ENCODE measurements at places on chromosomes 1 and 21. TPM values are rescaled to one million over a fixed set of nuclear protein-coding genes. Genes with fewer than 3 reads are reported as not detected.

The ARTN gene
- total RNA-seq = 3.0 TPM

The FOXD3 gene
- 0.18 TPM for total RNA-seq

The GJA5 gene
- not detected for total RNA-seq

The PLA2G2F gene
- not detected for total RNA-seq

DNA sequence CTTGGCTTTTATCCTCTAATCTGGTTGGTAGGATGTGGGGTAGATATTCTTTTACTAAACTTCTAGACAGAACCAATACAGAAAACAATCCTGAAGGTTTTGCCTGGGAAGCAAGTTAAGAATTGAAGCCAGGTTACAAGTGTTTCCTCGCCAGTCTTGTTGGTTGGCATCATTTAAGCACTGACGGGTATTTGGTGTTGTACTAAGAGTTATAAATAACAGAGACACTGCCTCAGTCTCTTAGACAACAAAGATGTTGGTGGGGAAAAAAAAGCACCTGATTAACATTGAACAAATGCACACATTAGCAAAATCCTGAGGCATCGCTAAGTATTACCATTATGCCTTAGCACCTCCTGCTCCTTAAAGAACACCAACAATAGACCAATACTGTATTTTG, 272.2 kb downstream of the BRINP2 start:
- no peak for DNase-seq

DNA sequence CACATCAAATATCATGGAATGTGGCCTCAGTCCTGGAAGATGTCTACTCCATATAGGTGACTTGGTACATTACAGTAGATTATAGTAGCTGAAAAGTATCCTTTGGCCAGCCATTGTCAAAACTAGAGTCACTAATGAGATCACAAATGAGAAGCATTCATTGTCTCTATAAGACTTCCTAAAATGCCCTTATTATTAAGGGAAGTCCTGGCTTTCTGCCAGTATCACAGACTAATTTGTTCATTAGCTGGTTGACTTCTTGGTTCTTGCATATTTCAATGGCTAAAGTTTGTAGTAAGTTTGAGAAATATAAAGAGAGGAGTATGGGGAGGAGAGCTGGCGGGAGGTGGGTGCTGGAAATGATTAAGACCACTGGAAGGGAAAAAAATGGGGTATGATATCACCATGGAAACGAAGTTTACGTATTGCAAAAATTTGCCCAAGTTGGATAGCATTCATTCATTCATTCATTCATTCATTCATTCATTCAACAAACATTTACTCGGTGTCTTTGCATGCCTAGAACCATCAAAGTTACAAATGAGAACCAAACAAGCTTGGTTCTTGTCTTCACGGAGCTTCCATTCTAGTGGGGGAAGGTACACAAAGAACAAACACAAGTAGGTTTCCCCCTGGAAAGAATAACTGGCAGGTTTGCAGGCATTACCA, 11.7 kb upstream of the B3GALNT2 start:
- DNase-seq = no peak

GRCh38 chr1:42456754-42457089, 379 bp downstream of the PPCS start:
- DNase-seq = peak; percentile 54

GRCh38 chr1:4081806-4082711, 182.0 kb upstream of the C1orf174 start:
- no peak for DNase-seq

GRCh38 chr1:3417082-3417739, 37.3 kb upstream of the ARHGEF16 start:
- no peak for DNase-seq

DNA sequence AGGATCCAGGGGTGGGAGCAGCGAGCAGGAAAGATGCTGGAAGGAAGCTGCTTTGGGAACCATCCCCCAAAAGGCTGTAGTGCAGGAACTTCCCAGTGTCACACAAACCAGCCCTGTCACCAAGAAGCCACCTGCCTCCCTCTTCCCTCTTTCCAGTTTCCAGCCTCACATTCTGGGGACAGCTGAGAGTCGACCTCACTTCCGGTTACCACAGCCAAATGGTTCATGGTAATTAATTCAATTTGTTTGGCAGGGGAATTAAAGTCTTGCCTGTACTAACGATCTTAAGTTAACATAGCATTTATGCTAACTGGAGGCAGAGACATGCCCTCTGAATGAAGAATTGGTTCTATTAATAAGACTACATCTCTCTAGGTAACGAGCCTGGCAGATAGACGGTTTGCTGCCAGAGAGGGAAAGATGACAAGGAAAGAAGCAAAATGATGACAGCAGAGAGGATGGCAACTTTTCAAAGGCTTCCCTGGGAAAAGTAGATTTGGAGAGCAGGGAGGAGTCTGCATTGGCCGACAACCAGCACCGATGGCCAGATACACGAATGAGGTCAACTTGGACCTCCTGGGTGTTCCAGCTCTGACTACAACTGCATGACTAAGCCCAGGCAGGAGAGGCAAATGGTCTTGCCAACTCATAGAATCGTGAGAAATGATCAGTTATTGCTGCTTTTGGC, 64.1 kb downstream of the TMCO4 start:
- peak; percentile 78 for DNase-seq

- DNase-seq = no peak
These were observed 1.4 kb downstream of the EVA1C start for GRCh38 chr21:32413697-32414578.

DNA sequence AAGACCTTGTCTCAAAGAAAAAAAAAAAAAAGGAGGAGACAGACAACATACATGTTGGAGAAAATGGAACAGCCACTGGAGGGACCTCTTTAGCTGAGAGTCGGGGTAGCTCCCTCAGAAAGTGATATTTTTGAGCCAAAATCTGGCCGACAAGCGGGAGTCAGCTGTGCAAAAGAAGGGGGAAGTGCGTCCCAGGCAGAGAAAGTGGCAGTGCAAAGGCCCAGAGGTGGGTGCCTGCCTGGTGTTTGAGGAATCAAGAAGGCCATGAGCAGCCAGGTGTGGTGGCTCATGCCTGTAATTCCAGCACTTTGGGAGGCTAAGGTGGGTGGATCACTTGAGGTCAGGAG, 6.1 kb upstream of the CROCC start:
- no peak for DNase-seq

DNA sequence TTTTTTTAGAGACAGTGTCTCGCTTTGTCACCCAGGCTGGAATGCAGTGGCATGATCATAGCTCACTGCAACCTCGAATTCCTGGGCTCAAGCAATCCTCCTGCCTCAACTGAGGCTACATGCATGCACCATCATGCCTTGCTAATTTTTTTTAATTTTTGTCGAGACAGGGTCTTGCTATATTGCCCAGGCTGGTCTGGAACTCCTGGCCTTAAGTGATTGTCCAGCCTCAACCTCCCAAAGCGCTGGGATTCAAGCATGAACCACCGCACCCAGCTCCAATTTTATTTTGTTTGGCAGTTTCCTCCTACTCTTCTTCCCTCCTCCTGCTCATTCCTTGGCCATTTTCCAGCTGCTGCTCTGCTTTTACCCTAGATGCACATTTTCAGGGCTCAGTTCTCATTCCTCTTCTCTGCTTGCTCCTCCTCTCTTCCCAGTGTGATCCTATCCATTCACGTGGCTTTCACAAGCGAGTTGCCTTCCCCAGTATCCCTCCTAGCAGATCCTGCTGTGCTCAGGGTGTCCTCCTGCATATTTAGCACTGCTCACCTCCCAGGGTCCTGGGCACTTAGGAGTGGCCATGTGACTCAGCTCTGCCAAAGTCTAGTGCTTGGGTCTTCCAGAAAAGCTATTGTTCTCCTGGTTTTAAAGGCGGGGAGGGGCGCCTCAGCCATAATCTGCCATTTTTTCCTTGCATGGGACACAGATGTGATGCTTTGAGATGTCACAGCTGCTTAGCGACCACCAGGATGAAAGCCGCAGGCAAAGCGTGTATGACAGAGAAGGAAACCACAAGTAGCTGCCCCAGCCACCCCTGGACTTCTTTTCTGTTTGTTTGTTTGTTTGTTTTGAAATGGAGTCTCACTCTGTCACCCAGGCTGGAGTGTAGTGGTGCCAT, 33.7 kb downstream of the PSEN2 start:
- DNase-seq = no peak

DNA sequence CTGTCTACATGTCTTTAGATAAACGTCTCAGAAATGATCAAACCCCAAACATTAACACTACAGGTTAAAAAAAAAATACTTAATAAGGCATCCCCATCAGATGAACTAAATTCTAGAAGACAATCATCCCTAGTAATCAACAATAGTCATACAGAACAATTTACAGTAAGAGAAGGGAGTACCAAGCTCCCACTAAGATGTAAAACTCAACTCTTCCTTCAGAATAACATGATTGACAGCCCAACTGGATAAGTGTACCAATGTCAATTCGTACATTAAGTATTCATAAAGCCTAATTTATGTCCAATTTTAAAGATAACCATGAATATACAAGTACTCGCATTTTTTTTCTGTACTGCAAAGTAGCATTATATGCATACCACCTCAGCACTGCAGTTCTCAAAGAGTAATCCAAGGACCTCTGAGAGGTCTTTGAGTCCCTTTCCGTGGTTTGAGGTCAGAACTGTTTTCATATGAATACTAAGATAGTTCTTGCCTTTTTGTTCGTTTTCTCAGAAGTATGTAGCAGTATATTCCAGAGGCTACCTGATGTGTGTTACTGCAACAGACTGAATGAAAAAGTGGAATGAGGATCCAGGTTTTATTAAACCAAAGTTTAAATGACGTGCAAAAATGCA, 6.6 kb downstream of the SCAF4 start:
- DNase-seq = no peak

DNA sequence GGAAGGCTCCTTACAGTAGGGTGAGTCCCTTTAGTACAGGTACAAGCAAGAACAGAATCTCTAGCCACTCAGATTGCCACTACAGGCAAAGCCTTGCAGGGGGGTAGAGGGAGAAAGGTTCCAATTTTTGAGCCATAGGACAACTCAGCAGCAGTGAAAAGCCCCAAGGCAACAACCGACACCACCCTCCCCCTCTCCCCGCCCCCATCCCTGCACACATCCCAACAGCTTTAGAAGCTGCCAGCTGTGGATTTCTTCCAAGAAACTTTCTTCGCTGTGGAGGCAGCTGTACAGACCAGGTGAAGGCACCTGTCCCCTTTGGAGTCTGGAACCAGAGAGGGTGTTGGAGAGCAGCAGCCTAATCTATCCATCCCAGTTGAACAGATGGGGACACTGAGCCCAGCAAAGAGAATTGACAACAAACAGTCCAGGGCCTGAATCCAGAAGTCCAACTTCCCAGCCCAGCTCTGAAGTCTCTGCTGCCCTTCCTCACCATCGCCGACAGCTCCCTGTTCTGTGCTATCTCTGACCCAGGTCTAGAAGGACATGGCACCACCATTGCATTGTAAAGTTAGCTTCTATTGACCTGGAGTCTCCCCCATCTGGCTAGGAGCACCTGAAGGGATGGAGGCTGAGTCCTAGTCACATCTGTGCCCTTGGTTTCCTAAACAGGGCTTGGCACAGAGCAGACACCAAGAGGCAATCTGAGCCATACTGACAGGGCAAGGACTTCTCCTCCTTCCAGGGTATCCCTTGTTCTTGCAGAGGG, 2.2 kb downstream of the TENT5B start:
- no peak for DNase-seq

DNA sequence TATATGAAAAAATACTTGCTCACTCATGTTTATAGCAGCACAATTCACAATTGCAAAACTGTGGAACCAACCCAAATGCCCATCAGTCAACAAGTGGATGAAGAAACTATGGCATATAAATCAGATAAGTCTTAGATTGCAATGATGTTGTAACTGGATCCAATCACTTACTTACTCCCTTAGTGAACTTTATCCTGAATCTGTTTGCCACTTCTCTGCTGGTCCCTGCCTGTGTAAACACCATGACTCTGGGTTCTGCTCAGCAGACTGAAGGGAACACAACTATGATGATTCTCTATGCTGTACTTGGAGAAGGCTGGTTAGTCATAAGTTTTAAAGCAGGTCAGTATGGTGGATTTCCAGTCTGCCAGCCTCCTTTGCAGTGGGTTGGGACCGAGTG, 391.2 kb downstream of the RWDD3 start:
- DNase-seq = no peak
